ENCODE measurements at places on chromosomes 2 and 18.

DNA sequence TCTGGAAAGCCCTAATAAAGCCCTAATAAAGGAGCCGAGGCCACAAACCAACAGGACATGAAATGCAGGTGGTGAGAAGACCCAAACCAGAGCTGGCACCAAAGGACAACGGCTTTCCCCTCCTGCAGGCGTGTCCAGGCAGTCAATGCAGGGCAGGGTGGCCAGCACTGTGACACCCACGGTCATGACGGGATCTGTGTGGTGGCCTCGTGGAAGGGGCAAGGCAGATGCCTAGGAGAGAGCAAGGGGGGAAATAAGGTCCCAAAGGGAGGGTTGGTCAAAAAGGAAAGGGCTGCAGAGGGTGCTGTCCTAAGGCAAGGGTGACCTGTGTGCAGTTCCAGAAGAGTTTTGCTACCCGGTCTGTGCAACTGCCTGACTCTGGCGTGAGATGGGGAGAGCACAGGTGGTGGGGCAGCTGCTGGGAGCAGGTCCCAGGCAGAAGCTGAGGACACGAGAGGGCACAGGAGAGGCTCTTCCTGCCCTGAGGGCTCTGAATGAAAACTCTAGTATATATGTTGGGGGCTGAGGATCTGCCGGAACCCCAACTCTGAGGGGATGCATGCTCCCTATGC lies 156.7 kb downstream of the TPO start:
- no peaks in the 10 kb centered on the region for H3K36me3 ChIP-seq
- peaks cover 10% of the 10 kb centered on the region for H3K27me3 ChIP-seq
- no peak overlapping the region for H3K4me3 ChIP-seq
- no peaks in the 10 kb centered on the region for H3K4me1 ChIP-seq
- DNase-seq = no peak

GRCh38 chr2:60837123-60837522 lies 44.3 kb upstream of the REL start:
- no peaks in the 10 kb centered on the region for H3K36me3 ChIP-seq
- no peak overlapping the region for H3K27ac ChIP-seq
- no peak for DNase-seq

DNA sequence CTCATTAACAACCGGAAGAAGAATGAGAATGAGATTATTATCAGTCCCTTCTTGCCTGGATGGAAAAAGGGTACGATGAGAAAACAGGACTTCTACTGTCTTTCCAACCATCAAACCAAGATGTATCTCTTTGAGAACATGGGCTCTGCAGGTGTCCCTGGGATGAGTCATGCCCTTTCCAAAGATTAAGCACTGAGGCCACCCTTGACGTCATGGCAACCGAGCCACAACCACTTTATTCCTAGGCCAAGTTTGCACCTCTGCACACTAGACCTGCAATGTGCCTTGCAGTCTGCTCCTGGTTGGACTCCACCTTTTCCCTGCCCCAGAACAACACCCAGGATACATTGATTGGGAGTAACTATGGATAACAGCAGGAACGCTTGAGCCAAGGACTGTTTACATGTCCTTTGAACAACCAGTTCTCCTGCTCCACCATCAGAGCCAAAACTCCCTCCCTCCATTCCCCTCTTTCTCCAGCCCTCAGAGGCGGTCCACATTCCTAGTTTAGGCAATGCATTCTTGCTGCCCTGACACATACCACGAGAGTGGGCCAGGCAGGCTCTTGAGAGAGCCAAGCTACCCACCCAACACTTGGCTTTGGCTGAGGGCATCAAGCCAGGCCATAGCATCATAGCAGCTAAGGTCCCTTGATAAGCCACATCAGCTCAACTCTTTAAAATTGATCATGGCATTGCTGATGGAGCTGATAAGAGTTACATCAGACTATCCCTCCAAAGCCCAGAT lies 310.7 kb downstream of the TNS1 start:
- no peak for DNase-seq
- 0 out of 2 replicates have a peak, but pooled peaks cover 5% of the 10 kb centered on the region for H3K4me1 ChIP-seq
- H3K27me3 ChIP-seq = no peaks in the 10 kb centered on the region
- no peak overlapping the region for H3K4me3 ChIP-seq
- H3K36me3 ChIP-seq = no peaks in the 10 kb centered on the region
- H3K27ac ChIP-seq = no peak overlapping the region

DNA sequence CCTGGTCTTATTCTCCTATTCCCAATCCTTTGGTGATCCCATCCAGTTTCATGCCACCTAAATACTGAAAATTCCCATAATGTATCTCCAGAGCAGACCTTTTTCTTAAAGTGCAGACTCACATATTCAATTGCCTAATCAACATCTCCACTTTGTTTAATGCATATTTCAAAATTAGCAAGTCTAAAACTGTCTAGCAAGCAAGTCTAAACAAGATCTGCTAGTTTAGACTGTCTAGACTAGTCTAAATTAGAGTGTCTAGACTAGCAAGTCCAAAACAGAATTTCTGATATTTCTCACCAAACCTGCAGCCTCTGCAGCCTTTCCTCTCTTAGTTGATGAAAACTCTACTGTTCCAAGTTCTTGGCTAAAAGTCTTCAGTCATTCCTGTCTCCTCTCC lies 44.6 kb downstream of the THUMPD2 start:
- no peak overlapping the region for H3K4me3 ChIP-seq
- no peaks in the 10 kb centered on the region for H3K27me3 ChIP-seq
- no peaks in the 10 kb centered on the region for H3K4me1 ChIP-seq
- peaks cover 21% of the 10 kb centered on the region for H3K36me3 ChIP-seq
- DNase-seq = no peak

DNA sequence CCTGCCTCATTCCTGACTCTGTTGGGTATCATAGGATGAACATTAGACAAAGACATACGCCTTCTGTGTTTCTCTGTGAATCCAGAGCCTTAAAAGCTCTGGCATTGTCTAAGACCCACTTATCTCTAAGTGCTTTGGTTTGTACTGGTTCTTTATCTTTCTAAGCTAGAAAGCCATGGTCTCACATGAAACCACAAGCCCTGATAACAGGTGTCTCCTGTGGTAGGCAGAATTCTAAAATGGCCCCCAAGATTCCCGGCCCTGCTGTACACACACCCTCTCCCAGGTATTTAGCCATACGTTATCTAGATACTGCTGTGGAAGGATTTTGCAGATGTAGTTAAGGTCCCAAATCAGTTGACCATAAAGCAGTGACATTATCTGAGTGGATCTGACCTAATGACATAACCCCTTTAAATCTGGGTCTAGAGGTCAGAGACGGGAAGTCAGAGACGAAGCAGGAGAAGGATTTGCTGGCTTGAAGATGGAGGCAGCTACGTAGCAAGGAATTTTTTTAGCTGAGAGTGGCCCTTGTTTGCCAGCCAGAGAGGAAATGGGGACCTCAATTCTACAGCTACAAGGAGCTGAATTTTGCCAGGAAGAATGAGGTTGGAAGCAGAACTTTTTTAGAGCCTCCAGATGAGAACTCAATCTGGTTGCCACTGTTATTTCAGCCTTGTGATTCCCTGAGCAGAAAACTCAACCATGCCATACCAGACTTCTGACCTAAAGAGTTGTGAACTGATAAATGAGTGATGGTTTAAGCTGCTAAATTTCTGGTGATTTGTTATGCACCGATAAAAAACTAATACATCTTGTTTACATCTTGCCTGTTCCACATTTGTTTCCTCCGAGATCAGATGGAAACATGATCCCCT lies 186.7 kb downstream of the CAMKMT start:
- DNase-seq = no peak
- H3K4me1 ChIP-seq = peaks cover 71% of the 10 kb centered on the region
- peak overlapping the region; percentile 32 for H3K4me3 ChIP-seq
- no peaks in the 10 kb centered on the region for H3K36me3 ChIP-seq
- no peaks in the 10 kb centered on the region for H3K27me3 ChIP-seq

DNA sequence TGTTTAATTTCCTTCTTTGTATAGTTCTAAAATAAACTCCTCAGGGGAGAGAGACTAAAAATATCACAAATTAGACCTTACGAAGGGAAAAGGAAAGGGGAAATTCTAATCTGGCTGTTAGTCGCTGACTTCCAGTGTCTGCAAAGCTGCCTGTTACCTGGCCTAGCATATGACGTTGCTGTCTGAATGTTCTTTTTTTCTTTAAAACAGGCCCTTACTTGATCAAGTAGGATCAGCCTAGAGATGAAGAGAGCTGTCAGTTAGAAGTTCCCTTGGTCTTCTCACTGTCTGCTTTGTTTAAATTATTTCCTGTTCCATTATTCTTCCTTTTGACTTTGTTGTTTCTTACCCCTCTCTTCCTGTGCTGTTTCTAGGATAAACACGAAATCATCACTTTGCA lies 11.2 kb downstream of the NCK2 start:
- no peak for DNase-seq
- 0 out of 2 replicates have a peak, but pooled peaks cover 7% of the 10 kb centered on the region for H3K36me3 ChIP-seq
- no peak overlapping the region for H3K4me3 ChIP-seq
- no peaks in the 10 kb centered on the region for H3K27me3 ChIP-seq
- H3K27ac ChIP-seq = no peak overlapping the region

DNA sequence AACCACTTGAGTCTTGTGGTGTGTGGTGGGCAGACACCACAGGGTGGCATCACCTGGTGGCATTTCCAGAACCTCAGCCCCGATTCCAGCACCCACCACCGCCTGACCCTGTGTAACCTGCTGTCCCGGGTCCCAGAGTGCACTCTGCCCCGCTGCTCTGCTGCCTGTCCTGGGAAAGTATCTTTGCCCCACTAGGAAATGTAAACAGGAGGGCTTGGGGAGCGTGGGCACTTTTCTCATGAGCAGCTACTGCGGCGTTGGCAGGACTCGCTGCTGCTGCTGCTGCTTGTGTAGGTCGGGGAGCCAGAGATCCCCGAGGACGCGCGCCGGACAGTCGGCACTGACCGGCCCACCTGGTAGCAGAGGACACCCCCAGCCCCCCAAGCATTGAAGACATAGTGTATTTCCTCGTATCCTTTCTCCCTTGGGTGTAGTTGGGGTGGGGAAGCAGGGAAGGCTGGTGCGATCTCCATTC lies 13.4 kb downstream of the DTYMK start:
- no peak overlapping the region for H3K27ac ChIP-seq
- no peak for DNase-seq
- H3K36me3 ChIP-seq = no peaks in the 10 kb centered on the region
- H3K27me3 ChIP-seq = no peaks in the 10 kb centered on the region

DNA sequence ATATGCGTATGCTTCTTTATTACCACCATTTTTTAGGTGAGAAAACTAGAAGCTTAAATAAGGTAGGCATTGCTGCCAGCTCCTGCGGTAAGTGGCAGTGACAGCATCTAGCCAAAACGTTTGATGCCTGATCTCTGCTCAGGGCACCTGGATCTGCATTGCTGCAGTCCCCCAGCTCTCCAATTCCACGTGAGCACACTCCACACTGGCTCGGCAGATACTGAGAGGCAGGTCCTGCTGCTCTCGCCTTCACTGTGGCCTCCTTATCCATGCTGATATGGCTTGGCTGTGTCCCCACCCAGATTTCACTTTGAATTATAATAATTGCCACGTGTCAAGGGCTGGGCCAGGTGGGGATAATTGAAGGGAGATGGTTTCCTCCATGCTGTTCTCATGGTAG lies 160.9 kb downstream of the CTIF start:
- H3K4me1 ChIP-seq = no peaks in the 10 kb centered on the region
- H3K27ac ChIP-seq = no peak overlapping the region
- DNase-seq = no peak
- H3K4me3 ChIP-seq = no peak overlapping the region
- H3K36me3 ChIP-seq = no peaks in the 10 kb centered on the region
- H3K27me3 ChIP-seq = no peaks in the 10 kb centered on the region

- no peak overlapping the region for H3K27ac ChIP-seq
- peaks cover 66% of the 10 kb centered on the region for H3K27me3 ChIP-seq
- H3K36me3 ChIP-seq = no peaks in the 10 kb centered on the region
- no peak overlapping the region for H3K4me3 ChIP-seq
- no peaks in the 10 kb centered on the region for H3K4me1 ChIP-seq
Measured at GRCh38 chr2:2600366-2600765, 269.3 kb upstream of the MYT1L start.
